Thyroid gland (tissue), 4 donors: ENCODE measurements at places on chromosomes 13 and 19. TPM values are rescaled to one million over a fixed set of nuclear protein-coding genes. Genes with fewer than 3 reads are reported as not detected.

- no peak overlapping the region for H3K4me3 ChIP-seq
- DNase-seq = no peak
- no peaks in the 10 kb centered on the region for H3K36me3 ChIP-seq
- no peaks in the 10 kb centered on the region for H3K27me3 ChIP-seq
Observed at GRCh38 chr13:34522808-34523207, 419.3 kb upstream of the NBEA start.

FCER2 gene
- total RNA-seq = not detected

GPR4 gene
- 3.6 TPM for total RNA-seq

DNA sequence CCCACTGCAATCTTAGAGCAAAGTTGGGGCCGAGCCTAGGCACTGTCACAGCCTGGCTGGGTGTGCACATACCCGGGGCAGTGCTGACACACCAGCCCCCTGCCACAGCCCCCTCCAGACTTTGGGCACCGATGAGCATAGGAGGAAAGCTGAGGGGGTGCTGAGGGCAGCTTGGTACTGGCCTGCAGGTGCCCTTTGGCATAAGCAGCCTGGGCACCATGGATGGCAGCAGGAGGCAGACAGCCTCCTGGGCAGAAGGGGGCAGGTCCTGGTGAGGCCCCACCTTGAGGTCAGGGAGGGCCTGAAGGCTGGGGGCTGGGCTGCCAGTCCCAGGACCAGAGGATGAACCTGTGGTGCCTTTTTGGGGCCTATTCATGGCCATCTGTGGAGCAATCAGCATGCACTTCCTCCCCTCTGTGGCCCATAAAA lies 8.2 kb downstream of the IGFL4 start:
- H3K27me3 ChIP-seq = no peaks in the 10 kb centered on the region
- no peaks in the 10 kb centered on the region for H3K36me3 ChIP-seq
- DNase-seq = no peak
- H3K4me3 ChIP-seq = no peak overlapping the region
- H3K27ac ChIP-seq = no peak overlapping the region
- H3K4me1 ChIP-seq = no peaks in the 10 kb centered on the region

TNPO2 gene
- total RNA-seq = 53.9 TPM

DNA sequence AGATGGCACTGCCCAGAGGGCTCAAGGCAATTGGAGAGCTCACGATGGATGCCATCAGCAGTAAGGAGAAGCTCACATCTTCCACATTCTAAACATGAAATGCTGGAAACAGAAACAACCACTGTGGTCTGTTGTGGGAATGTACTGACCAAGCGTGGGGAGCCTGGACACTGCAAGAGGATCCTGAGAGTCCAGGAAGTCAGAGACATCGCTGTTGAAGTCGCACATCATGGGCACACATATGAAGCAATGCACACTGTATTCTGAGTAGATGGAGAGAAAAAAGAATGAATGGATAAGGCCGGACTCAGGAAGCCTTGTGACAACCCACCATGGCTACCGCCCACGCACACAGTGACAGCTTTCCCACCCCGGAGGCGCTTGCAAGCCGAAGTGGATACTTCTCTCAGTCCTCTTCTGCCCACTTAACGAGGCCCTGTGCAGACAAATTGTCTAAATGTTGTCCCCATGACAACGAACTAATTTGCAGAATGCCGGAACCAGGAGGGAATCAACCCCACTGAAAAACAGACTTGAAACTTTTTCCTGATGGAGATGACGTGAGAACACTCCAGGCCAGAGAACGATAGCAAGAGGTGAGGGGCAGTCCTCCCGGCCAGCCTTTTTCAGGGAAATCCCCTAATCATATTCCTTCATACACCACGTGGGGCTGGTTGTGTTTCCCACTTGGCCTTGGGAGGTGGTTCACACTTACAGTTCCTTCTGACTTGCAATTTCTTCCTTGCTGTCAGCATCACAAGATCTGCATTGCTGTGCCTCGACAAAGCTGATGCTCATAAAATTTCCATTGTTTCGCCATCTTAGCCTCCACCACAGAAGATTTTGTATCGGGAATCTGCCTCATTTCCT lies 109.6 kb upstream of the SERP2 start:
- no peak overlapping the region for H3K4me3 ChIP-seq
- DNase-seq = no peak
- H3K36me3 ChIP-seq = no peaks in the 10 kb centered on the region
- H3K27me3 ChIP-seq = no peaks in the 10 kb centered on the region

- peaks cover 9% of the 10 kb centered on the region for H3K4me1 ChIP-seq
- H3K4me3 ChIP-seq = no peak overlapping the region
- H3K27ac ChIP-seq = peak overlapping the region; percentile 24
- no peaks in the 10 kb centered on the region for H3K27me3 ChIP-seq
Observed at GRCh38 chr13:99376132-99376531, 68.9 kb upstream of the GPR183 start.

DNA sequence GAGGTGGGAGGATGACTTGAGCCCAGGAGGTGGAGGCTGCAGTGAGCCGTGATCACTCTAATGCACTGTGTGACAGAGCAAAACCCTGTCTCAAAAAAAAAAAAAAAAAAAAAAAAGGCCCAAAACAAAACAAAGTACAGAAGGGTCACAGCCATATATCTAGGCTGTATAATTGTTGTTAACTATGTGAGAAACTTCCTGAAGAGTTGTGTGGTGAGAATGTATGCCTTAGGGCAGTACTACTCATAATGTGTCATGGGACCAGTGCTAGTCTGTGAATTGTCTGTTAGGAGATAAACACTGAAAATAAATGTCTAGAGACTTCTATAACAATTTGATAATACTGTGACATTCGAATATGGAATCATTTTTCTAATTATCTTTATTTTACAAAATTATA lies 43.1 kb downstream of the PAN3 start:
- H3K4me1 ChIP-seq = peaks cover 13% of the 10 kb centered on the region
- H3K27me3 ChIP-seq = no peaks in the 10 kb centered on the region
- H3K4me3 ChIP-seq = no peak overlapping the region
- DNase-seq = no peak
- no peaks in the 10 kb centered on the region for H3K36me3 ChIP-seq

DNA sequence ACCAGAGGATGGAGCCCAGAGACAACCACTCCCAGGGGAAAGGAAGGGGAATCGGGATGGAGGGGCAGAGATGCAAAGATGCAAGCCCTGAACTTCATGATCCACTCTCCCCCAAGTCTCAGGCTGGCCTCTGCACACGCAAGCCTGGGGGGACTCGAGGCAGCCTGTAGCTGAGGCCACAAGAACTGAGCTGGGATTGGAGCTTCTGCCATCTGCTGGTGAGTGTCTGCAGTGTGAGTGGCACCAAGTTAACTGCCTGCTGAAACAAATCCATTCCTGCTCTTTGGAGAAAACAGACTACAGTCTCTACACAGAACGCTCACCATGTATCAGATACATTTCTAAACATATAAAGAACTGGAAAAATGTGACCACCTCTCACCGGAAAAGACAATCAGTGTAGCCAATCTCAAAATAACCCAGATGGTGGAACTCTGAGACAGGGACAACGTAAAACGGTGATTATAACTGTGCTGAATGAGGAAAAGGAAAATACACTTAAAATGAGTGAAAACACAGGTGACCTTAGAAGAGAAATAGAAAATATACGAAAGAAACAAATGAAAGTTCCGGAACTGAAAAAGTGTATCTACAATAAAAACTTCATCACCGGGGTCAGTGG lies 62.1 kb downstream of the KLF2 start:
- no peaks in the 10 kb centered on the region for H3K27me3 ChIP-seq
- H3K36me3 ChIP-seq = peaks cover 14% of the 10 kb centered on the region
- H3K4me1 ChIP-seq = peaks cover 25% of the 10 kb centered on the region
- H3K27ac ChIP-seq = no peak overlapping the region

GRCh38 chr19:13277104-13277809 lies 127.0 kb downstream of the IER2 start:
- DNase-seq = peak; percentile 34
- no peaks in the 10 kb centered on the region for H3K36me3 ChIP-seq
- no peak overlapping the region for H3K4me3 ChIP-seq
- H3K27ac ChIP-seq = no peak overlapping the region
- no peaks in the 10 kb centered on the region for H3K27me3 ChIP-seq
- H3K4me1 ChIP-seq = no peaks in the 10 kb centered on the region

DNA sequence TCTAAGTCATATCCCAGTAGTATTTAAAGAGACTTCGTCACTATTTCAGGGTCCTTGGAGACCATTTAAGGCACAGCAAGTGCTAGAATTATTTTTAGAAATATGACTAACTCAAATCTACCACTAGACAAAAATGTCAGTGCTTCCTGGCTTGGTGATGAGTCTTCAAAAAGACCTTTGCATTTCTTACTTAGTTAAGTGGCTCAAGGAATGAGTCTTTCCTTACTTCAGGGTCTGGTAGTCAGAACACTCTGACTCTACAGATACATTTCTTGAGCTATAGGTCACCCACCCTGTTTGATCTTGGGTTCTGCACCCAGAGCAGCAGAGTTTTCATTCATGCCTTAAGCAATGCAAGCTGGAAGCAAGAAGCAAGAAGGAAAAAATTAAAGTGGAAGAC lies 191.0 kb upstream of the HTR2A start:
- no peak overlapping the region for H3K27ac ChIP-seq
- H3K4me1 ChIP-seq = peaks cover 6% of the 10 kb centered on the region
- no peak overlapping the region for H3K4me3 ChIP-seq
- DNase-seq = no peak
- no peaks in the 10 kb centered on the region for H3K27me3 ChIP-seq
- no peaks in the 10 kb centered on the region for H3K36me3 ChIP-seq

MIR17HG gene
- 2.2 TPM for total RNA-seq

DNA sequence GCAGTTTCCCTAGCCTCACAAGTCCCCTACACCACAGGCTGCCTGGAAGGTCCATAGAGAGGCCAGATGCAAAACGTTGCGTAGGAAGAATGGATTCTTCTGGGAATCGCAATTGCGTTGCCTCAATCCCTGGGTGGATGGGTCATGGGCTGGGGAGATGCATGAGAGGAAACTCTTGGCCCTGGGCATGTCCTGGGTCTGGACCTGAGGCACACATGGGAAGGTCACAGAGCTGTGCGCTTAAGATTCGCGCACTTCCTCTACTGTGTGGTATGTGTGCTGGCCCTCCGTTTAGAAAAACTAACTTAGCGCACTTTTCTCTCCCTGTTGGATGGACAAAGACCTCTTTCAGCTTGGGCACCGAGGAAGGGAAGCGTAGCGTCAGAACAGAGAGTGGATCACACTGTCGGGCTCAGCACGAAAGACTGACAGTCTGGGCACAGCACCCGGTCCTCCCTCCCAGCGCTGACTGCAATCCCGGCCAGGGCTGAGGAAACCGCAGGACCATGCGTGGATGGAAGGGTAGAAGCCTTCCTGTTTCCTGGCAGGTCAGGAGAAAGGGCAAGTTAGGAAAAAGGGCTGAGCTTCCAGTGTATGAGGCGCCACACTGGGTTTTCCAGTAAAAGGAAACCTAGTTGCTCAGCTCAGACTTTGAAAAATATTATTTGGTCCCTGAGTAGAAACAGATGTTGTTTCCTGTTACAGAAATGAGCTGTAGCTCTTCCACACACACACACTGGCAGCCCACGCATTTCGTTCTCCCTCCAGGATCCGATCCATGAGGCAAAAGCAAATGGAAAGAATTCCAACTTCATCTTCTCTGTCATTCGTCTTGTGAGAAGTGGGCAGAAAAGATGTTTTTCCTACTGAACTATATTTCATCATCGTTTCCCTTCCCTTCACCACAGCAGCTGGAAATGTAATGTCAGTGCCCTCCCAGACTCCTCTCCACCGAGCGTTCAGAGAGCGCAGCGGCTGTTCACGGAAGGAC lies 86.0 kb downstream of the ING1 start:
- H3K27me3 ChIP-seq = peaks cover 3% of the 10 kb centered on the region
- no peaks in the 10 kb centered on the region for H3K4me1 ChIP-seq
- peak overlapping the region; percentile 15 for H3K27ac ChIP-seq
- no peak overlapping the region for H3K4me3 ChIP-seq

BEST2 gene
- total RNA-seq = not detected

AMH gene
- total RNA-seq = 4.2 TPM

DNA sequence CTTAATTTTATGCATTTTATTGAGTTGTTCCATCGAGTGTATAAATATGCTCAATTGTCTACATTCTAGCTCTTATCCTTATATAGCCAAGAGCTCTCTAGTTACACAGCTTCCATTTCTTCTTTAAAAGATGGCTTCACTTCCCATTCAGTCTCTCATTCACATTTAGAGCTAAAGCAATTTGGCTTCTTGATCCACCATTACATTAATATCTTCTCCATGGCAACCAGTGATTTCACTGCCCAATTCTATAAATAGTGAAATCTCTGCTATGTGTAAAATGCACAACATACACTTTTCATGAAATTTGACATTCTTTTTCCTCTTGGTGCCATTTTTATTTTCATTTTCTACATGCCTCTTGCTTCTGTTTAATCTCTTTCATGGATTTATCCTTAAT lies 696.9 kb upstream of the ATXN8OS start:
- no peaks in the 10 kb centered on the region for H3K36me3 ChIP-seq
- DNase-seq = no peak
- H3K4me1 ChIP-seq = no peaks in the 10 kb centered on the region
- H3K4me3 ChIP-seq = no peak overlapping the region
- no peak overlapping the region for H3K27ac ChIP-seq

- no peaks in the 10 kb centered on the region for H3K4me1 ChIP-seq
Observed at GRCh38 chr13:79723519-79724024, 242.6 kb downstream of the NDFIP2 start.

- H3K4me1 ChIP-seq = no peaks in the 10 kb centered on the region
- H3K27ac ChIP-seq = no peak overlapping the region
- H3K36me3 ChIP-seq = no peaks in the 10 kb centered on the region
- DNase-seq = no peak
Observed at GRCh38 chr13:48488995-48489394, 43.9 kb downstream of the RCBTB2 start.

- H3K4me3 ChIP-seq = no peak overlapping the region
- H3K27ac ChIP-seq = no peak overlapping the region
- H3K27me3 ChIP-seq = no peaks in the 10 kb centered on the region
- no peaks in the 10 kb centered on the region for H3K36me3 ChIP-seq
- peaks cover 8% of the 10 kb centered on the region for H3K4me1 ChIP-seq
Observed at GRCh38 chr13:110607675-110608224, 7.6 kb upstream of the NAXD start.

ZNF253 gene
- total RNA-seq = 26.1 TPM

DNA sequence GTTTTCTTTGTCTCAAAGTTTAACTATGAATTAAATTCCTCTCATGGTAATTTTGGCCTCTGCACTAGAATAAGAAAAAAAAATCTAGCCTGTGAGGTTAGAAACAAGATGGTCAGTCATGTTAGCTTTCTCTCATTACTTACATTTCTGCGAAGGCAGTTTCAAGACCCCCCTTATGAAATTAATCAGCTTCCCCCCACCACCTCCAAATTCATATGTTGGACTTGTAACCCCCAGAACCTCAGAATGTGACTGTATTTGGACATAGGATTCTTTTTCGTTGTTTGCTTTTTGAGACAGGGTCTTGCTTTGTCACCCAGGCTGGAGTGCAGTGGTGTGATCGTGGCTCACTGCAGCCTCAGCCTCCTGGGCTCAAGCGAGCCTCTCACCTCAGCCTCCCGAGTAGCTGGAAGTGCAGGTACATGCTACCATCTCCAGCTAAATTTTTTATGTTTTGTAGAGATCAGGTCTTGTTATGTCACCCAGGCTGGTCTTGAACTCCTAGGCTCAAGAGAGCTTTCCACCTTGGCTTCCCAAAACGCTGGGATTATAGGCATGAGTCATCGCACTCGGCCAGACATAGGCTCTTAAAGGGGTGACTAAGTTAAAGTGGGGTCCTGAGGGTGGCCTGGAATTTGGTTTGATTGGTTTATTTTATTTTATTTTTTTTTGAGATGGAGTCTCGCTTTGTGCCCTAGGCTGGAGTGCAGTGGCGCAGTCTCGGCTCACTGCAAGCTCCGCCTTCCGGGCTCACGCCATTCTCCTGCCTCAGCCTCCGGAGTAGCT lies 1.4 kb downstream of the PLA2G4C start:
- H3K27ac ChIP-seq = peak overlapping the region; percentile 97
- H3K4me3 ChIP-seq = no peak overlapping the region
- no peaks in the 10 kb centered on the region for H3K36me3 ChIP-seq
- peaks cover 8% of the 10 kb centered on the region for H3K4me1 ChIP-seq
- no peaks in the 10 kb centered on the region for H3K27me3 ChIP-seq
- DNase-seq = no peak
